ENCODE measurements at places on chromosomes 7 and 10.
A peak's percentile ranks its signal among the peaks of the same experiment; 100 is the strongest.

GRCh38 chr7:117827862-117828261 is 45.4 kb downstream of the CTTNBP2 start:
- no peak for DNase-seq

- peak; percentile 4 for DNase-seq
Observed at GRCh38 chr7:16891338-16891737, 9.6 kb upstream of the AGR3 start.

DNA sequence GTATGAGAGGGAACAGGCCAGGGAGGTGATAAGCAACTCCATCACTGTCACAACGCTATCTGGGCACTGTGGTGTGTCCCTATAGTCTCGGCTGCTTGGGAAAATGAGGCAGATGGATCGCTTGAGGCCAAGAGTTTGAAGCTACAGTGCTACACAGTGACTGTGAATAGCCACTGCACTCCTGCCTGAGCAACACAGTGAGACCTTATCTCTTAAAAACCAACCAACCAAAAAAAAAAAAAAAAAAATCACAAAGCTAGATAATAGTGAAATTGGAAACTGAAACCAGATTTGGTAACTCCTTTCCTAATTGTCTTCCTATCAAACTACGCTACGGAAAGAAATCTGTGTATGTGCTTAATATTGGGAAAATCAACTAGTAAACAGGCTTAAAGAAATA is 14.1 kb downstream of the MICU1 start:
- no peak for DNase-seq

DNA sequence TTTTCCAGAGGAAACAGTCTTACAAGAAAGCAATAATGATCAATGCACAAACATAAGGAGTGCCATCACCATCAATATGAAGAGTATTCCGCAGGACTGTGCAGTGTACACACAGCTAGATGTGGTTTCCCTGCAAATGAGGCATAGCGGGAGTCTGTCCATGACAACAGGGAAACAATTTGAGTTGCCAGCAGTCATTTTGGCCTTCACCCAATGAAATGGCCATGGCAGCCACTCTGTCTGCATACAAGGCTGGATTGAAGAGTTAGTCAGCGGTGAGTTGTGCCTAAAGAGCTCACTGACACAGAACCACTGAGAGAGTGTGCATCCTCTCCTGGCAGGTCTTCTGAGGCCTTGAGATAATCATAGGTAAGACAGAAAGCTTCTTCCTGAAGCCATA is 303.3 kb downstream of the IPMK start:
- DNase-seq: peak; percentile 44

GRCh38 chr7:1460821-1461645 is 1.8 kb upstream of the MICALL2 start:
- peak; percentile 93 for DNase-seq

DNA sequence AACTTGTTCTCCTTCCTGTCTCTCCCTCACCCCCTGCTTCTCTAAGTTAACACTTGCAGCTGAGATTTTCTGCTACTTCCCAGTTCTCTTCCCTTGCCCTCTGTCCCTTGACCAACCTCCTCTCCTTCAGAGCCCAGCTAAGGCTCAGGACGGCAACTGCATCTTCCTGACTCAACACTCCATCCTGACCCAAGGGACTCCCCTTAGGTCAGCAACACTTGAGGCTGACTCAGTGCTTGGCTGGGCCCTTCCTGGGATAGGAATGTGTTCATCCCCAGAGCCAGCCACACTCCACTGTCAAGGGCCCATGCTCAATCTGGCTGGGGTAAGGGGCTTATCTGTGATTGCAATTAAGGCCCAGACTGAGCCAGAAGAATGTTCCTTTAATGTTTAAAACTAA is 3.4 kb downstream of the CALHM2 start:
- DNase-seq: peak; percentile 74

- DNase-seq: no peak
Observed at GRCh38 chr10:113920114-113920513, 65.7 kb downstream of the NHLRC2 start.

- no peak for DNase-seq
Observed at GRCh38 chr10:61410353-61411070, 42.7 kb downstream of the TMEM26 start.

GRCh38 chr7:13055732-13056368 is 368.4 kb downstream of the ARL4A start:
- no peak for DNase-seq

DNA sequence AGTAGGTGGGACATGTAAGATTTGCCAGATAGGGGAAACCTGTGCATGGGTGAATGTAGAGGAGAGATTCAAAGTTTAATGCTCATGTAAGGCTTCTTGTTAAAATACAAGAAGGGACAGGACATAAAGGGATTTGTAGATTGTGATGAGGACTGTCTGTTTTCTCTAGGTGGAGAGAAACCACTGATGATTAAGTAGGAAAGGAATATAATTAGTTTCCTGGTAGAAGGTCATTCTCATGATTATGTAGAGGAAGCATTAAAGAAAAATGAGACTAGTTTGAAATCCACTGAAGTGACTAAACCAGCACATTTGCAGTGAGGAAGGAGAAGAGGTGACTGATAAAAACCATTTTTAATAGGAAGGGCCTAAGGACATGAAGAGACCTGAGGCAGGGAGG is 19.6 kb upstream of the MACC1 start:
- no peak for DNase-seq

DNA sequence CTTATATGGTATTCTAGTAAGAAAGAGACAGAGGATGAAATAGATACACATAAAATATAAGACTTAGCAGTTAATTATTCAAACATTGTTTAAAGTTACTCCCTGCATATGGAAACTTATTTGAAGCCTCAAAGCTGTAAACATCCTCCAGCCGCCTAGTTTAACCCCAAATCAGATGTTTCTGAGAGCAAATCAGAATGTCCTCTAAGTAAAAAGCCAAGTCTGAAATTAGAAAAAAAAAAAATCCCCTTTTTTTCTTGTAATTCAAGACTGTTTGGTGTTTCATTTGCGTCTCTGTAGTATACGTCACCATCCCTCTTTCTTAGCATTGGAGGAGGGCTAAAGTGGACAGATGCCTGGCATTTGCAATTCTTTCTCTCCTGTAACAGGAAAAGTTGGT is 46.4 kb downstream of the TMEM26 start:
- DNase-seq: no peak

DNA sequence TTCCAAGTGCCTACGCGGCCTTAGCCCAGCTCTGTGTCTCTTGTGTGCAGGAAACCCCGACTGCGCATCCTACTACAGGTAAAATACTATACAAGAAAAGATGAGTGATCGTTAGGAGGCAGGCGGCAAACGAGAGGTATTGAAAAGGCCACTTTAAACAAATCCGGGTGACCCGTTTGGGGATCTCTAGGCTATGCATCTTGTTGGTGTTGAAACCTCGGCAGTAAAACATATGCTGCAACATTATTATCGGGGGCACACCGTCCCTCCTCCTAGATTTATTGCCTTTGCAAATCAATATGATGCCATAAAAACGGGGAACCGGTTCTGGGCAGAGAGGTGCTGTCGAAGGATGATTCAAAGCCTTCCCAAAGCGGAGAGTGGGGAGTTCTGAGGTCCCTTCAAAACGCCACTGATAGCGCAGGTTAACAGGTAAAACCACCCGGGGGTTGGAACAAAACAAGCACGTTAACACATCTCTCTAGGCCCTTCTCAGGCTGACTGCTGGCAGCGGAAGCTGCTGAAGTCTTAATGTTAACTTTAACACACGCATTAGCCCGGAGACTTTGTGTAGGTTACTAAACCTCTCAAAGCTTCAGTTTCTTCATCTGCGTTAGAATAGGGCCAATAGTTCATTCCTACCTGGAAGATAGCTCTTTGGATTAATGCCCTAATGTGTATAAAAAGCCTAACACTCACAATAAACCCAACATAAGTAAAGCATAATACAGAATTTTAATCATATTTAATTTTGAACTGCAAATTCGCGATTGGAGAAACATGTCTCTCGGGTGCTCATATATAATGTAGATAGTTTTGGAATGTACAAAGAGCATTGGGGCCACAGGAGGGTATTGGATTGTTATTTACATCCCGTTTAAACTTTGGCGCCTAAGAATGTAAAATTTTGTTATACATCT is 2.6 kb upstream of the TBX20 start:
- DNase-seq: no peak

GRCh38 chr10:99593312-99593711 is 26.9 kb downstream of the SLC25A28 start:
- DNase-seq: no peak

DNA sequence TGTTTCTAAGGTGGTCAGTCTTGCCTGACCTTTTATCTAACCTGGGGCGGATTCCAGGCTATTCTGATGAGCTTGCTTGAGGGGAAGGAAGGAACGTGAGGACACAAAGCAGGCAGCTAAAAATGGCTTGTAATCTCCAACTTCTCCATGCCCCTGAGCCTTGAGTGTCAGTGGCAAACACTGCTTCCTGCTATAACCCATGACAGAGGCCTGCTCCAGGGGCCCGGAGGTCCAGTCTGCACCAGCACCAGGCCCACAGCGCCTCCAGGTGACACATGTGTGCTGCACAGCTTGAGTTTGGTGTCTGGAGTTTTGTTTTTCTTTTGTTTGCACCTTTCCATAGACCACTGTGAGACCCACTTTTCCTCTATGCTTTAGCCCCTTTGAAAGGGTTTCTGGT is 207.9 kb downstream of the PAXIP1 start:
- no peak for DNase-seq

DNA sequence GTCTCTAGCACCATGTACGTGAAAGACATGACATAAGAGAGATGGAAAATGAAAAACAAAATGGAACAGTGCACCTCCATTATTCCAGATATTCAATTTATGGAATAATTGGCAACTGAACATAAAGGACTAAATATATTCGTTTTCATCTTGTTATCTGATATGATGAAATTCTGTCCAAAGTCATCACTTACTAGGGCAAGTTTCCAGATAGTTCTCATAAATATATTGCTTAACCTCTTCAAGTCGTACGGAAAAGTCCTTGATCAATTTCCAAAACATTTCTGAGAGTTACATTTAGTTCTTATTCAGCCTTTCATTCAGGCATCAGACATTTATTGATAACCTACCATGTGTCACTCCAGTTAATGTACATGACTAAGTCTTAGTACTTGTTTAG is 185.2 kb downstream of the HGF start:
- DNase-seq: no peak

DNA sequence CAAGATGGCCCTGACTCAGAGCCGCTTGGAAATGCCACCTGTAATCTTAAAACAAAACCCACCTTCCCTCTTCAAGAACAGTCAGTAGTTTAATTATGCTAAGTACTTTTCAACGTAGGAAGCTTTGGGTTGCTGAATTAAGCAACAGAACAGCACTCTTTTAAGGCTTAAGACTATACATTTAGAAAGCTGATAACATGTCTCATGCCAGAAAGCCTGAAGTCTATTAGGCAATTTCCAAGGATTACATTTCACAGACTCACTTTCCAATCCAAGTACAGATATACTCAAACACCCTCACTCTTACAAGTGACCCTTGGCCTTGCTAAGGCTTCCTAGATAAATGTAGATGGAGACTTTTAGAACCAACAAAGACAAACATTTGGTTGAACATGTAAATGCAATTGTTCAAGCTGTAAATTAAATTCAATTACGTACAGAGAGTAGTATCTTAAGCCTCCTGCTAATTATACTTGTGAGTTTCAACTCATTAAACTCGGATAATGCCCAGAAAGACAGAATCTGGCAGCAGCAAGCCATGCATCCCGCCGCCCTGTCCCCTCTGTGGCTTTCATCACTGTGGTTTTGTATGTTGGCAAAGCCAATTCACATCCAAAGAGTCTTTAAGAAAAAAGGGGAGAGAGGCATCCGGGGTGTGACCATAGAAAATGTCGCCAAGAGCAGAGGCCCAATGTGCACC is 283.1 kb upstream of the NRP1 start:
- DNase-seq: no peak

DNA sequence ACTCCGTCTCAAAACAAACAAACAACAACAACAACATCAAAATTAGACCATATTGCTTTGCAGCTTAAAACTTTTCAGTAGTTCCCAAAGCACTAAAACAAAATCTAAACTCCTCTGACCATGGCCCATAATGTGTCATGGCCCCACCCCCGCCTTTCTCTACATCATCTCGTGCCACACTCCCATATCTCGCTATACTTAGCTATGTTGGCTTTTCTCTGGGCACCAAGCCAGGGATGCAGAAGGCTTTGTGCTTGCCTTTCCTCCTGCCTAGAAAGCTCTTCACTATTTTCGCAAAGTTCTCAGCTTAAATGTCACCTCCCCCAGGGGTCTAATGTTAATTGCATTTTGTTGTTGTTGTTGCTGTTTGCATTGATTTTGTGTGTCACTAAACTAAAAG is 15.1 kb upstream of the SLC16A12 start:
- DNase-seq: no peak

DNA sequence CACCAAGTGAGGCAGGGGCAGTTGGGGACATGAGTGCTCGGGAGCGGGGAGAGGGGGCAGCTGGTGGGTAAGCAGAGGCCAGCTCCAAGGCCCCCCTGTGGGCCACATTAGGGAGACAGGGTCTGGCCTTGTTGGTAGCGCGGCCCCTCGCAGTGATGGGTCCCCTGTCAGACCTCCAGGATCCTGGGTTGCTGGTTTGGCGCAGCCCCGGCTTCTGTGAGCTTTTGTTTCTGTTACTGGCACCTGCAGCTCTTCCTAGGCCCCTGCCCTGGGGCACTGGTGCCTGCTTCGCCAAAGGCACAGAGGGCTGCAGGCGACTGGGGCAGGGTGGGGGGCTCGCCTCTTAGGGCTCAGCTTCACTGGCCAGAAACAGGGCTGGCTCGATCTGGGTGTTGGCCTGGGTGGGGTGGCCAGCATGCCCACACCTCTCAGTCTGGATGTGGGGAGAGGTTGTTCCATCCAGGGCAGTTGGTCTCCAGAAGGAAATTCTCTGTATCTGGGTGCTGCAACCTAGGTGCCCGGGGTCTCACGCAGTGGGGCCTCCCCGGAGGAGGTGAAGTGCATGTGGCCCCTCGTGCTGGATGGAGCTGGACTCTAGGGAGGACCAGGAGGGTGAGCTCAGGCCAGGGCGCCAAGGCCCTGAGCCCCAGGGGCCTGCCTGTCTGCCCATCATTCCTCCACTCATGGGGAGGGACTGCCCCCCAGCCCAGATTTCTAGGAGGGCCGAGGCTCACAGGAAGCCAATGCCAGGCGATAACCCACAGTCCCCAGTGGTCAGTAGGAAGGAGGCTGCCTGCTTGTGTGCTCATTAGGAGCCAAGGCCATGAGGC is 138.6 kb downstream of the LHPP start:
- no peak for DNase-seq

GRCh38 chr10:49762566-49762877 is 399 bp upstream of the OGDHL start:
- DNase-seq: no peak

DNA sequence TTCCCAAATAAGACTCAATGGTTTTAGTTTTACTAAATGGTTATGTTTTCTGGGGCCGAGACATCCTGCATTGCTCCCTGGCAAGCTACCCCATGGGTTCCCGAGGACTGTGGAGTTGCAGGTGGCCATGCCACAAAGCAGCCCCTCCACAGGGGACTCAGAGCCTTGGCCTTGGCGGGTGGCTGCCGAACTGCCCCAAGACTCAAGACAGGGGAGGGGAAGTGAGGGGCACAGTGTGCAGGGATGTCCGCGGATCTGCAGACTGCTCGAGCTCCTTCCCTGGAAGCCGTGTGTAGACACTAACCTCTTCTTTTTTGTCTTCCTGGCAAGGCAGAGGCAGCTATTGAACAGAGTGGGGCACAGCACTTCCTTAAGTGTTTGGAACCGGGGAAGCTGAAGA is 154.6 kb downstream of the EBF3 start:
- DNase-seq: no peak
